ENCODE measurements at places on chromosomes 13 and 19.

DNA sequence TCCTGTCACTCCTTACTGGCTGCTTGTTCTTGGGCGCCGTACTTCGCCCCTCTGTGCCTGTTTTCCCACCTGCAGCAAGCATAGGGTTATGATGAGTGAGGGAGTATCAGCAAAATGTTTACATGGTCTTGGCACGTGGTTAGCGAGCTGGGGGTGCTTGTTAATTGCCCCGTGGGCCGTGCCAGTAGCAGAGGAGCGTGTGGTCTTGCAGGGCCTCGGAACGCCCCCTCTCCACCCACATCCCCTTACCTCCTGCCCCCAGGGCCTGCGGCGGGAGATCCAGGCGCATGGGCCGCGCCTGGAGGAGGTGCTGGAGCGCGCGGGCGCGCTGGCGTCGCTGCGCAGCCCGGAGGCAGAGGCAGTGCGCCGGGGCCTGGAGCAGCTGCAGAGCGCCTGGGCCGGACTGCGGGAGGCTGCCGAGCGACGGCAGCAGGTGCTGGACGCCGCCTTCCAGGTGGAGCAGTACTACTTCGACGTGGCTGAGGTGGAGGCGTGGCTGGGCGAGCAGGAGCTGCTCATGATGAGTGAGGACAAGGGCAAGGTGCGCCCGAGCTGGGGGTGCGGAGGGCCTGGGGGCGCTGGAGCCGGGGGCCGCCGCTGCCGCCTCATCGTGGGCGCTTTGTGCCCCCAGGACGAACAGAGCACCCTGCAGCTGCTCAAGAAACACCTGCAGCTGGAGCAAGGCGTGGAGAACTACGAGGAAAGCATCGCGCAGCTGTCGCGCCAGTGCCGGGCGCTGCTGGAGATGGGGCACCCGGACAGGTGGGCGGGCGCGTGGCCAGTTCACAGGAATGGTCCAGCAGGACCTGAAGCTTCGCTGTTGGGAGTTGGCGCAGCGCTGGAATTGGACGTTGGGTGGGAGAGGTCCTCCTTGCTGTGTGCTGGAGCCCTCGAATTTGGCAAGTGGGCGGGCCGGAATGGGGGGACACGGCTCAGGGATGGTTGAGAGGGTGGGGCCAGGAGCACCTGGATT is 22.5 kb upstream of the SHKBP1 start:
- DNase-seq: no peak

DNA sequence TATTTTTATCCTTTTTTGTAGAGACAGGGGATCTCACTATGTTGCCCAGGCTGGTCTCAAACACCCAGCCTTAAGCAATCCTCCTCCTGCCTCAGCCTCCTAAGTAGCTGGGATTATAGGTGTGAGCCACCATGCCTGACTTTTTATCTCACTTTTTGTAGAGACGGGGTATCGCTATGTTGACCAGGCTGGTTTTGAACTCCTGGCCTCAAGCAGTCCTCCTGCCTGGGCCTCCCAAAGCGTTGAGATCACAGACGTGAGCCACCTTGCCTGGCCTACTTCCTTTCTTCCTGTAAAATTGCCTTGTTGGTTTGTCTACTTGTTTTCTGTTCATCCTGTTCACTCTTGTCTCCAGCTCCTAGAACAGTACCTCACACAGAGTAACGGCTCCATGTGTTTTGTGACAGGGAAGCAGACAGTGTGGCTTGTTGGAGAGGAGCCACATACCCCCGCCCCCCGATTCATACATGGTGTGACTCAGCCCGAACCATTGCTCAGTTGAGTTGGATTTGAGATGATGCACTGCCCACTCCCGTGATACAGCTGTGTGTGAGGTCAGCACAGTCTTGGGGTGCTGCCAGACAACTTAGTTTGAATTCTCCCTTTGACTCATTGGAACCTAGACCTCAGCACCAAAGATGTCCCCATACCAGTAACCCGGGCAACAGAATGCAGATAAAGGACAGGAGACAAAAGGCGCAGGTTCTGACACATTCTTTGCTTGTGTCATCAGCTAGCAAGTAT is 34.2 kb downstream of the GPR42 start:
- DNase-seq: no peak

GRCh38 chr13:110942248-110942981 is 27.5 kb upstream of the ANKRD10 start:
- DNase-seq: no peak

- DNase-seq: no peak
Measured at GRCh38 chr19:996051-996838, 4.0 kb upstream of the GRIN3B start.

DNA sequence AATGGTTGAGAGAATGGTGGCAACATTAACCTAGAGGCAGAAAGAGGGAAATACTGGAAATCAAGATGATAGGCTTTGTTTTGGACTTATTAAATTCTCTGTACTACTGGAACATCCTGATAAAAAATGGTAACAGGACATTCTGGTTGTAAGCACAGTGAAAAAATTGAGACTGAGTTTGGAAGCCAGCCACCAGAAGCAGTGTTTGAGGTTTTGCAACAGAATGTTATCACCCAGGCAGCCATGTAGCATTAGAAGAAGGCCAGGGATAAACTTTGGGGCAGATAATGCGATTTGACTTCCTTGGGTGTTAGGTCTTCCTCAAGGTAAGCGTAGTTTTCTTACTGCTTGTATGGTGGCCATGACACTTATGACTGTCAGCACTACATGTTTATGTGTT is 307.4 kb downstream of the ATP8A2 start:
- no peak for DNase-seq

GRCh38 chr13:29402166-29402636 is 193.3 kb downstream of the SLC7A1 start:
- DNase-seq: no peak

DNA sequence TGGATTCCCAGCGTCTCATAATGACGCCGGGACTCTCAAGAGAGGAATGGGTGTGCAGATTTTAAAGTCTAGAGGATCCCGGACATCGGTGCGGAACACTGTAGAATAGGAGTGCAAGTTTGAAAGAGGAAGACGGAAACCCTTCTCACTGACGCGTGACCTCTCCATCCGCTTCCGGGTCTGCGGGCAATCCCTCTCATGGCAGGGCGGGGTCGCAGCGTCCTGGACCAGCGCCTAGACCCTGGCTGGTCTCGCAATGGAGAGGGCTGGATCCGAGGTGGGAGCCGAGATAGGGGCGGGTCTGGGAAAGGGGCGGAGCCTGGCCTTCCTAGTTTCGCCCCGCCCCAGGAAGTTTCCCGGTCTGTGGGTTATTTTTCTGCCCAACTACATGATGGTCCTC is 4.6 kb upstream of the ZNF845 start:
- DNase-seq: no peak

DNA sequence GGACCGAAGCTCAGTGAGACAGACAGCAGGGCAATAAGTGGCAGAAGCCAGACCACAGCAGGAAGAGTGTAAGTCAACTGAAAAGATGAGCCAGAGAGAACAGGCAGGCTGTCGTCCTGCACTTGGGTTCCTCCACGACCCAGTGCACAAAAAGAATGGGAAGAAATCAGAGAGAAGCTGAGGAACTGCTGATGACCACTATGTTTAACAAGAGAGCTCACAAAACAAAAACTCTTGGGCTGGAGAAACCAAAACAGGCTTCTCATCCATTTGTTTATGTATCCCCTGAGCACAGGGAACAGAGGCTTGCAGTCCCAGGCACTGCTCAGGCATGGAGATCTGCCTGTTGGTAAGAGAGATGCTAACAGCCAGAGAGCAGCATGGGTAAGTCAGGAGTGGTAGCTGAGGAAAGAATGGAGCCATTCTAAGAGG is 14.0 kb downstream of the AKAP8L start:
- DNase-seq: no peak

DNA sequence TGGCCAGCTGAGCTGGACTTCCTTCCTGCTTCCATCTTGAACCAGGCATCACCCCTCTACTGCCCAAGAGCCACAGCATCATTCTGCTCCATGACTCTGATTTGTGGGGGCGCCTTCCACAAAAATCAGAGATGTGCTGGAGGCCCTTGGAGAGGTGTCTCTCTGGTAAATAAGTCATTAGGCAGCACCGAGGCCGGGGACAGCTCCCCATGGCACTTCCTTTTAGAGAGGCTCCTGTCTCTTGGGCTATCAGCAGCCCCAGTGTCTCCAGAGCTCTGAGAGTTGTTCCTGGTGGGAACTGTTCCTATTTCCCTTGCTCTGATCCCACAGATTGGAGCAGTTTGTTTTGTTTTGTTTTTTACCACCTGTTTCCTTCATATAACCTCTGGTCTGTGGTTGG is 19.9 kb downstream of the NWD1 start:
- no peak for DNase-seq

DNA sequence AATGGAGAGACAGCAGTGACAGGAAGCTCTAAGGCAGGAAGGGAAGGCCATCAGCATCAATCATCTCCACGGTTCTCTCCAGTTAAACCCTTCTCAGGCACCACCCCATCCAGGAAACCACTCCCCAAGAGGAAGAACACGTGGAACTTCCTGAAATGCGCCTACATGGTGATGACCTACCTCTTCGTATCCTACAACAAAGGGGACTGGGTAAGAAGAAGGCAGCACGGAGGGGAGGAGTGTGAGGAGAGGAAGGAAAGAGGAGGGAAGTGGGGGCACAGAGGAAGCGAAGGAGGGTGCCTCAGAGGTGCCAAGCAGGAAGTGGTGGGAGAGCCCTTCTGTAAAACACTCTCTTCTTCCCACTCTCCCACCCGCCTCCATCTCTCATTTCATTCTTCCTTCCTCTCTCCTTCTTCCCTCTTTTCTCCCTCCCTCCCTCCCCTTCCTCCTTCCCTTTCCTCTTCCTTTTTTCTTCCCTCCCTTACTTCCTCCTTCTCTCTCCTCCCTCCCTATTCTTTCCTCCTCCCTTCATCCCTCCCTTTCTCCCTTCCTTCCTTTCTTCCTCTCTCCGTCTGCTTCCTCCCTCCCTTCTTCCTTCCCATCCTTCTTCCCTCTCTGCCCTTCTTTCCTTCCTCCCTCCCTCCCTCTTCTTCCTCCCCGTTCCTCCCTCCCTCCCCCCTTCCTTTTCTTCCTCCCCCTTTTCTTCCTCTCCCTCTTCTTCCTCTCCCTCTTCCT is 12.6 kb downstream of the ZSCAN5A start:
- DNase-seq: no peak

DNA sequence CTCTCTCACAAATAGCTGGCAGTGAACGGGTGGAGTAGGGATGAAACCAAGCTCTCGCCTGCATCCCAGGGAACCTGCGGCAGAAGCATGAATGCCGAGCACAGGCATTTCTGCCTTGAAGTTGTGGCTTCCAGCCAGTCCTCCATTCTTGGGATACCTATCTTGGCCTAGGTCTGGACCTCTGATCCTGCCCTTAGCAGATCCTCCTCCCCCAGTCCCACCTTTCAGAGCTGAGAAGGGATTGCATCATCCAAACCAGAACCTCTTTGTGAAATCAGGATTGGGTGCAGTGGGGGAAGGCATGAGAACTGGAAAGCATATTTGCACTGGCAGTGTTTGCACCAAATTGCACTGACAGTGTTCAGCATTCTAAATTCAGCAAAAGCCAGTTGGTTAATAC is 5.8 kb downstream of the ZNF780A start:
- no peak for DNase-seq

GRCh38 chr19:14441041-14441938 is 8.2 kb downstream of the PKN1 start:
- DNase-seq: no peak

DNA sequence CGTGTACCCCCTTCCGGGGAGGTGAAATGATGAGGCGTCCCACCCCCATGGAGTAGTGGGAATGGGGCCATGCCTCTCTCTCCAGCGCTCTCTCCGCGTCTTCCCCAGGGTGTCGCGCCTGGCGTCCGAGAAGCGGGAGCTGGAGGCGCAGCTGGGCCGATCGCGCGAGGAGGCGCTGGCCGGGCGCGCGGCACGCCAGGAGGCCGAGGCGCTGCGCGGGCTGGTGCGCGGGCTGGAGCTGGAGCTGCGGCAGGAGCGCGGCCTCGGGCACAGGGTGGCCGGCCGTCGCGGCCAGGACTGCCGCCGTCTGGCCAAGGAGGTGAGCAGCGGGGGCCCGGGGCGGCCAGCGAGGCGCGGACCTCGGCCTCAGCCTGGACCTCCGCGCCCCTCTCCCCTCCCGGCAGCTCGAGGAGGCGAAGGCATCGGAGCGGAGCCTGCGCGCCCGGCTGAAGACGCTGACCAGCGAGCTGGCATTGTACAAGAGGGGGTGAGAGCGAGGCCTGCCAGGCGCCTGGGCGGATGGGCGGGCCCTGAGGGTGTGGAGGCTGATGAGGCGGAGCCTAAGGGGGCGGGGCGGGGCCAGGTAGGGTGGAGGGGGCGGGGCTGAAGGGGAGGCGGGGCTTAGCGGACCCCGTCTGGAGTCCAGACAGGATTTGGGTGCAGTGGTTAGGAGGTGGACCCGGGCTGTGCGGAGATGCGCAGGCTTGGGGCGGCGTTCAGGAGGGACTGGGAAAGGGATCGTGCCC is 7.7 kb downstream of the PGLYRP1 start:
- no peak for DNase-seq
